ENCODE measurements at places on chromosomes 5 and 9.

DNA sequence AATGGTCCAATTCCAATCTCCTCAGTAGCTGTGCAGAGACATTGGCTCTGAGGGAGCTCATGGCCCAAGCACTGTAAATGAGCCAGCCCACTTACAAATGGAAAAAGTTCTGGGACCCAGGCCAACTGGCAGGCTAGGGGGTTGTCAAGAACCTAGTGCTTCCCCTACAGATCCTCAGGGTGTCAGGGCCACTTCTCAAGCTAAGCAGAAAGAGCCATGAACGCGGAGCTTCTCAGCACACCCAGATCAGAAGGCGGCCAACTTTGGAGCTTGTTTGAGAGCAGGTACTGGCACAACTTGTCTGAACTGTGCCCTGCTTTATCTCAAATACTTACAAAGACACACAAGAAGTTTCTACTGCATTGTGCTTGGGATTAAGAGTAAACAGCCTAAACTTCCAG lies 17.5 kb downstream of the TLE1 start:
- DNase-seq: no peak

DNA sequence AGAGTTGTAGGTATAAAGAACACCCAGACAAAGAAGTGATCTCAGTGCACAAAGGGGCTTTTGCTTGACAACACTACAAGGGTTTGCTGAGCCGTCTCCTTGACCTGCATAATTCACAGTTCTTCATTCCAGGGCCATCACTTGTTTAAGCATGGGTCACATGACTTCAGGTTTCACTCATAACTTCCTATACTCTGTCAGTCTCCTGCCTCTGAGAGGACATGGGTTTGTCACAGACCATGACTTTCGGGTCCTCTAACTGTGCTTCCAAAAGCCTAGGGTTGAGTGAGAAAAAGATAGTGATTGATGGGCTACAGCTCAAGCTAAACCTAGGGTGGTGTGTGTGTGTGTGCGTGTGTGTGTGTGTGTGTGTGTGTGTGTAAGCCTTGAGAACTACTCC lies 166.4 kb downstream of the CDH6 start:
- DNase-seq: no peak

DNA sequence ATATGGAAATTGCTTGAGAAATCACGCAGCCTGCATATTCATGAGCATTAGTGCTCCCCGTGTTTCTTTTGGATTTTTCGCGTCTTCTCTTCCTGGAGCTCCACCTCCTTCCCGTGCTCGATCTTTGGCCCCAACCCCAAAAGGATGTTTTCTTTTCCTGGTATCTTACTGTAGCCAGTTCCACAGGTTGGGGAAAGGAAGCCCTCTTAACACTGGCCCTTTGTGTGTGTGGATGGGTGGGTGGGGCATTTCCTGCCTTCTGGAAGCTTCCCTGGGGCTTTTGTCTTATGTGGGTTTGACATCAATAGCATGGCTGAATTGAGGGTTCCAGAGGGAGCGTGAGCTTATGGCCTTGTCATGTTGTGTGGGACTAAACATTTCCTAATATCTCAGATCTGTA lies 21.9 kb downstream of the STXBP1 start:
- DNase-seq: no peak

- DNase-seq: no peak
These were observed 45.0 kb downstream of the PRR16 start for GRCh38 chr5:120509053-120509452.

GRCh38 chr5:91074615-91075014 lies 308.5 kb downstream of the ARRDC3 start:
- no peak for DNase-seq

- DNase-seq: no peak
These were observed 435.3 kb downstream of the NR2F1-AS1 start for GRCh38 chr5:93145767-93146166.

DNA sequence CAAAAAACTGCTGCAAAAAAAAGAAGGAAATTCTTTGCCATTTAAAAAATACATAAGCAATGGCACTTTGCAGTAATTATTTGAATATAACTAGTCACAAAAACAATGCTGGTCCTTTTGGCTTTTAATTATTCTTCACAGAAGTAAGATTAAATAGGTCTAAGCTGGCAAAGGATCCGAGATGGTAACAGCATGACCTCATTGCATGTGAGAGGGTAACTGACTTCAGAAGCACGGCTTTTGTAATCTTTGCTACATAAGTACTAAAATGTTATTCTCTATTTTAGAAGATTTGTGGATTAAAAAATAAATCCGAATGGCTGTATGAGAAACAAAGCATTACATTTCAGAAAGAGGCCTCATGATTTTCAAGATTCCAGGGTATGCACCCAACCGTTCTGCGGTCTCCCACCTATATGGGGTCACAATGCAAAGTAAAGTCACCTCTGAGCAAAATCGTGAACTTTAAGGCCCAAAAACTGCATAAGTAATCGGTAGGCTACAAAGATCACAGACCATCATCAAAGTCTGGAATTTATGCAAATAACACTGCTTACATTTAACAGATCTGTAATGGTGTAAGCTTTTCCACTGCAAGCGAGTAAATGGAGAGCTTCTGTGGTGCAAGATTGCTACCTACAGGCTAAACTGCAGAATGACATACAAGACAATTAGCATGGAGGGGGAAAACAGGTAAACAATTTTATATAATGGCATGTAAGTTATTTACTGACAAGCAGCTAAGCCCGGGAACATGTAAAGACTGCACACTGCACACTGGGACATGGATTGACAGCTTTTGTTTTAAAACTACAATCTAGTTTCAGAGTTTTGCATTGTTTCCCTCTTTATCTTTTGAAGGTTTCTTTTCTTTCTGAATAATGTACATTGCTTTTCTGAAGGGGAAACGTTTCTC lies 231.6 kb downstream of the SLF1 start:
- peak; percentile 64 for DNase-seq

DNA sequence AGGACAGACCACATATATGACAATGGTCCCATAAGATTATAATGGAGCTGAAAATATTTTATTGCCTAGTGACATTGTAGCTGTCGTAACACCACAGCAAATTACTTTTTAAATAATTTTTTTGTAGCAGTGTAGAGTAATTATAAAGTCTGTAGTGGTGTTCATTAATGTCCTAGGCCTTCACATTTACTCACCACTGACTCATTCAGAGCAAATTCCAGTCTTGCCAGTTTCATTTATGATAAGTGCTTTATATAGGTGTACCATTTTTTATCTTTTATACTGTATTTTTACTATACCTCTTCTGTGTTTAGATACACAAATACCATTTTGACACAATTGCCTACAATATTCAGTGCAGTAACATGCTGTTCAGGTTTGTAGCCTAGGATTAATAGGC lies 67.6 kb downstream of the TLE4 start:
- DNase-seq: peak; percentile 33

DNA sequence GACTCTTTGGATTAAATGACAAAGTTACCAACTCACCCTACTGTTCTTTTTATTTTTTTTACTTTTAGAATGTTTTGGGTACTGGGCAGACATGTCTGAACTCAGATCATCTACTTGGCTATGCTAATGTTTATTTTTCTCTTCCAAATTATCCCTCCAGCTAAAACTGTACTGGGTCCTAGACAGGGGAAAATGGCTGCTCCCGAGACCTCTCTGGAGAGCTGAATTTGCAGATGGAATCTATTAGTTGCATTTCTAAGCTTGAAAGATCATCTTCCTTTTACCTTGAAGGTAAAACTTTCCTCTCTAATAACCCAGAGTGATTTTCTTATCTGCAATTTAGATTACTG lies 197.5 kb upstream of the SEMA6A start:
- DNase-seq: no peak

DNA sequence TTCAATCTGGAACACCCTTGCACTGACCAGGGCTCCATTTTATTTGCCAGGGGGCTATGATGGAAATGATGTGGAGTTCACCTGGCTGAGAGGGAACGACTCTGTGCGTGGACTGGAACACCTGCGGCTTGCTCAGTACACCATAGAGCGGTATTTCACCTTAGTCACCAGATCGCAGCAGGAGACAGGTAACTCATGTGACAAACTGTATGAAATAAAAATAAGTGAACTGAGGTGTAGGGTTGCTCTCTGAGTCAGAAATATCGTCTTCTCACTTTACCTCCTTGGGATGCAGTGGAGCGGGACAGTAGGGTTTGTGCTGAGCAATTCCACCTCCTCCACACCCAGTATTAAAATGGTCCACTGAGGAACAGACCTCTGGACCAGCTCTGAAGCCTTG lies 22.1 kb downstream of the GABRP start:
- DNase-seq: no peak

DNA sequence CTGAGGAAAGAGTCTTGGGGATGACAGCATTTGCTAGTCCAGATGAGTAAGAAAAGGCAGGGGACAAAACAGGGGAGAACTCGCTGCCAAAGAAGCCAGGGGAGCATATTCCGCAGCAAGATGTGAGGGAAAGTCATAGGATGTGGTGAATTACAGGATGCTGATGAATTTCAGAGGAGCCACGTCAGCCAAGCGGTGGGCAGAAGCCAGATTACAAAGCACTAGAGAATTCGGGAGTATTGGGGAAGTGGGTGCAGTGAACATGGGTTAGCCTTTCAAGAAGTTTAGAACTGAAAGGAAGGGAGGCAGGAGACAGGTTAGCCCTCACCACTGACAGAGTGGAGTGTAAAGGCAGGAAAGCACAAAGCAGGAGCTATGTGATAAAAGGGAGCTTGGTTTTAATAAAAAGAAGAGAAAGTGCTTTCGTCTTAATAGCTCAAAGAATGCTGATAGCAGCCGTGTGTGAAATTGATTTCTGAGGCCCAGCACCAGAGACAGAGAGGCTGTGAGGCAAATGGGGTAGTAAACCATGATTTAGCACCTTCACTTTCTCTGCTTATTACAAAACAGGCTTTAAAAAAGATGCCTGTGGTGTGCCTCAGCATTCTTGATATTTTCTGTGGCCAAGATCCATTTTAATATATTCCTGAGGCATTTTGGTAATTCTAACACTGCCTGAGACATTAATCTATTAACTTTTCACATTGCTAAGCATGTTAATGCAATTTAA lies 16.9 kb downstream of the ADAMTSL1 start:
- DNase-seq: peak; percentile 98

DNA sequence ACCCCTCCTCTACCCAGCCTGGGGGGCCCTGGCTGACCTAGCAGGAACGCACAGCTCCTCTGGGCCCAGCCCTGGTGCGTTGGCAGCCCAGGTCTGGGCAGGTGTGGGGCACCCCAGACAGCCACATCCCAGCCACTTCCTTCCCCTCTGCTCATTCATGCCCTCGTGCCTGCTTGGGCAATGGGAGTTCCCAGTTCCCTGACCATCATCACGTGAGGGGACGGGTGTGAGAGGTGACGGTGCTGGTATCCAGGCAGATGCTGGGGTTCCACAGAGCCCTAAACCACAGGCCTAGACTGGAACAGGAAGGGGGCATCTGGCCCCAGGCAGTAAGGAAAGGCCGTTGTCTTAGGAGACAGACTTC lies 8.4 kb downstream of the RALGDS start:
- DNase-seq: peak; percentile 70

- DNase-seq: no peak
These were observed 318.3 kb upstream of the WWC1 start for GRCh38 chr5:167973126-167973525.

GRCh38 chr5:68973696-68974095 lies 120.1 kb upstream of the SLC30A5 start:
- no peak for DNase-seq

- no peak for DNase-seq
These were observed 131.8 kb upstream of the GABRP start for GRCh38 chr5:170651604-170652277.
